Mesothelial cell of epicardium (in vitro differentiated cells): ENCODE measurements at places on chromosomes 6 and 20.

DNA sequence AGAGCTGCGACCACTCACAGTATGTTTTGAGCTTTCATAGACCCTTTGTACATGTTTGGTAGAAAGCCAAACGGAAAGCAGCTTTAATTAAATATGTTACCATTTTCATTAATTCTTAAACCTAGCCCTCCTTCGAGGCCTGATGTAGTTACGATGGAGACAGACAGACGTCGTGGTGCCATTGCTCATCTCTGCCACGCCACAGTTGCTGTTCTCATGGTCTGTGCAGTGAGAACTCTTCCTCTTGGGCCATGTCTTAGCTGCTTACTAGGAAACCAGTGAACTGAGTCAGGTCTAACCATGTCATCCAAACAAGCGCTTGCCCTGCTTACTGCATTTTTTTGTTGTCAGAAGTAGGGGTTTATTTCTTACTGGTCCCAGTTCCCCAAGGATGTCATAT is 62.8 kb downstream of the SNX9 start:
- DNase-seq: no peak

DNA sequence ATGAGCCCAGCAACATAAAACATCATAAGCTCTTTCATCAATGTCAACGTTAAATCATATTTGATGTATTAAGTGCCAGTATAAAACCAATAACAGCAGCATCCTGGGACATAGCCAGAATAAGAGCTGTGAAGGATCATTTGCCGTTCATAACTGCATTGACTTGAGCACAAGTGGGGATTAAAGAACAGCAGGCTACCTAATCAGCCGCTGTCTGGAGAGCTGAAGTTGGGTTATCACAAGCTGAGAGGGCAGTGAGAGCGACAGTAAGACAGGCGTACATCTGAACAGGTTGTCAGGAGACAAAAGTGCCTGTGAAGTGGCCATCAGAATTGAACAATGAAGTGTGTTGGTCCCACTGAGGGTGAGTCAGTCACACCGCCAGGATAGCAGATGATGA is 269.6 kb downstream of the GRIK2 start:
- no peak for DNase-seq

GRCh38 chr6:84763886-84764331 is 489 bp downstream of the TBX18 start:
- no peak for DNase-seq

GRCh38 chr6:146429831-146430230 is 113.8 kb upstream of the RAB32 start:
- no peak for DNase-seq

DNA sequence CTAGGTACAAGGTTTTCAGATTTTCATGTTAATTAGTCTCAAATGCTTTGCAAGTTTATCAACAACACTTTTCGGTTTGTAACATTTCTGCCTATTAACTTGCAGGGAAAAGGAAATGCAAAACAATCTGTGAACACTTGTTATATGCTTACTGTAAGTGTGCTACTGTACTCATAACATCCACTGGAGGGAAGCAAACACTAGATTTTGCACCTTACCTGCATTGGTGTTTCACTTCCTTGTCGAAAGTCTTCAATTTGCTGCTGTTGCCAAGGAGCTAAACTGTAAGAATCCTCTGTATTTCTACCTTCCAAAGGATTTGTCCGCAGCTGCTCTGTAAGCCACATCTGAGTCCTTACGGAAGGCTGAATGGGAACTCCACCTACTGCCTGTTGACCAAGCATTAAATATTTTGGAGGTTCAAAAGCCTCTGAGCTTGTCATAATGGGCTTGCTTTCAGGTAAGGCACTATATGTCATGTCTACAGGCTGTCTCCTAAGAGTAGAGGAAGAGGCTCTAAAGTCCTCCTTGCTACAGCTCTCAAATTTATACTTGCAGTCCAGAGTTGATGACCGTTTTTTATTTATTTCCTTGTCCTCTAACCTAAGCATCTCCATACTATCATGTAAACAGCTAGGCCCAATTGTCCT is 17.3 kb downstream of the PLN start:
- DNase-seq: no peak

DNA sequence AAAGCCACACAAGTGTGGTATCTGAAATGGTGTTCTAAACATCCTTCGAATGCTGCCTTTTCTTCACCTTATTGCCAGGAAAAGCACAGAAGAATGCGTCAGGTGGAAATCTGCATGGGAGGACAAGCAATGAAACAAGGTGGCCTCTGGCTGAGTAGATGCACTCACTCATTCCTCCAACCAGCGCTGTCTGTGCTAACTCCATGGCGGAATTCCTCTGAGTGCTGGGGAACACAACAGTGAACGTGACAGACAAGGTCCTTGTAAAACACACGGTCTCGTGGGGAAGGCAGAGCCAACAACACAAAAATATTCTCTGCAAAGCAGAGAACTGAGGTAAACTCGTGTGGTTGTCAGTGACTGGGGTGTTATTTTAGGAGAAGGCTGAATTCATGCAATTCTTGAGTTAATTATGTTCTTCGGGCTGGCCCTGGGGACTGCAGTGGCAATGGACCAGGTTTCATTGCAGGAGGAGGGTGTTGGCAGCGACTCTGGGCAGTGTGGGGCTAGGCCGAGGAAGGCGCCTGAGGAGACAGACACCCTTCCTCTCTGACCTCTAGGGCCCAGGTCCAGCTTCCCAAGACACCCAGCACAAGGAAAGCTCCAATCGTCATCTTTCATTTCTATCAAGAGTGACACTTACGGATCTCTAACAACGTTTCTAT is 339.7 kb downstream of the PRKN start:
- no peak for DNase-seq

DNA sequence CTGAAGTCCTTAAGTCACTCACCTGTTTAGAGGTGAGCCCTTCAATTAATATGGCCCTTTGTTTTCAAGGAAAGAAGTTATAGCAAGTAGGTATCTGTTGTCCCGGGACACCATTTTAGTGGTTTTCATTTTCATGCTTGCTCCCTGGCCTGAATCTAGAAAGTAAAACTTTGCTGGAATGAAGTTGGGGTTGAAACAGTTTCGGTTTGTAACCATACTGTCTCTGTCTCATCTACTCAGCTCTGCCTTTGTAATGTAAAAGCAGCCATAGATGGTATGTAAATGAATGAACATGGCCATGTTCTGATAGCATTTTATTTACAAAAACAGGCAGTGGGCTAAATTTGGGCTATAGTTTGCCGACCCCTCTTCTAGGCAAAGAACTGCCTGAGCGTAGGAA is 64.9 kb upstream of the GNRH2 start:
- no peak for DNase-seq

GRCh38 chr6:20415712-20416454 is 14.2 kb downstream of the E2F3 start:
- DNase-seq: no peak

GRCh38 chr6:128333581-128334223 is 186.7 kb downstream of the PTPRK start:
- DNase-seq: no peak

GRCh38 chr6:46367354-46368168 is 123.7 kb downstream of the RCAN2 start:
- no peak for DNase-seq
